ENCODE measurements at places on chromosomes 4 and X. TPM values are rescaled to one million over a fixed set of nuclear protein-coding genes. Genes with fewer than 3 reads are reported as not detected.

DNA sequence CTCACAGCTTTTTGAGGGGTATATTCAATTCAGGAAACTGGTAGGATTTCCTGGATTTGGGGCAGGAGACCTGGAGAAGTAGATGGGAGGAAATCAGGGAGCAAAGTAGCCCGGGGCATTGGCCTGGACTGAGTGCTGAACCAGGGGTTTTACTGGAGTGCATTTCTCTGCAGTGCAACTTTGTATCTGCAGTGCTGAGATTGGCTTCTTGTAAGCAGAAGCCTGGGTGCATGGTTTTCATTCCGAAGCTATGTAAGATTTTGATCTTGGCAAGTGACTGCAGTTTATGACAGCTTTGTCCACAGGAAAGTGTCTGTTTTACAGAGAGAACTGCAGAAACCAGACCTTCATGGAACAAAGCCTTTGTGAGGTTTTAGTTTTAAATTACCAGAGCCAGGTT lies 158.3 kb downstream of the SPCS3 start:
- no peak overlapping the region for H3K27ac ChIP-seq
- H3K27me3 ChIP-seq: no peaks in the 10 kb centered on the region
- H3K4me1 ChIP-seq: no peaks in the 10 kb centered on the region
- no peaks in the 10 kb centered on the region for H3K36me3 ChIP-seq
- H3K4me3 ChIP-seq: no peak overlapping the region

DNA sequence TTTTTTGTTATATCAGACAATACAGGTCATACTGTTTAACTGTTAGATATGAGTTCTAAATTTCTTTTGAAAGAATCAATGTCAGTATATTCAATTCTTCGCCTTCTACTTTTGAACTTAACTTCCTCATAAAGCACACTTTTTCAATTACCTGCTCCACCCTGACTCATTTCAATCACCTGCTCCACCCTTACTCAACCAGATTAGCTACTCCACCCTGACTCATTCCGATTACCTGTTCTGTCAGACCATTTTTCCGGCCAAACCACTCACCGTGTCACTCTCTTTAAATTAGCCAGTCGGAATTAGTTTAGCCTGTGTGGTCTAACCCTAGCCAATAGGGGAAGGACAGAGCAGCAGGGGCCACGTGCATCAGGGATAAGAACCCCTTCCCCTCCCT lies 751.8 kb upstream of the POU3F4 start:
- no peak overlapping the region for H3K4me3 ChIP-seq
- no peaks in the 10 kb centered on the region for H3K36me3 ChIP-seq
- no peak for DNase-seq
- H3K27me3 ChIP-seq: no peaks in the 10 kb centered on the region

Gene NSUN7
- 0.39 TPM for total RNA-seq

Gene NAP1L2
- total RNA-seq: 4.2 TPM

Data from CD4-positive, alpha-beta T cell (primary cell).